ENCODE measurements at places on chromosomes 2 and 18. TPM values are rescaled to one million over a fixed set of nuclear protein-coding genes. Genes with fewer than 3 reads are reported as not detected.

DNA sequence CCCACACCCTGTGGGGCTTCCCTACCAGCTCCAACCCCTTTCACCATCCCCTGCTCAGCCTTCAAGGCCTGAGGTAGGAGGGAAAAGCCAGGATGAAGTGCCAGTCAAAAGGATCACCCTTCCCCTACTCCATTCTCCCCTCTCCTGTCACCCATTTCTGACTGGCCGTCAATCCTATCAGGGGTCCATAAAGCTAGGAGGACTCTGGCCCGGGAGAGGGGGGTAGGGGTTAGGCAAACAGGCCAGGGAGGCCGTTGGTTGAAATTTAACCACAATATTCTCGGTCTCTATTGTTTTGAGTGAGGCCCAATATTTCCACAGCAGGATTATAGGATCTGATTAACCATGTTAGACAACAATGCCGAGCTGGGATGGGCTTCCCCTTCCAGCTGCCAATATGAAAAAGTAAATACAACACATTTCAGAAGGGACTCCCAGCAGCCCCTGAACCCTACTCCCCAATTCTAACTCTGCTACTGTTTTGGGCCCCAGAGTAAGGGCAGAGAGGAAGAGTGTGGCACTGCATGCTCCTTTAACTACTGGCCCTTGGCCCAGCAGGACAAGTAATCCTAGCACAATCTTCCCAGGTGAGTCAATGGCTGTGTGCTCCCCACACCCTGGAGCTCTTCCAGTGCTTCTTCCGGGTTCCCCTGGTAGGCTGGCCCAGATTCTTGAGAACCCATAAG is 10.6 kb upstream of the IHH start:
- no peak overlapping the region for H3K27ac ChIP-seq
- no peak overlapping the region for H3K4me3 ChIP-seq
- H3K4me1 ChIP-seq, result no peaks in the 10 kb centered on the region
- DNase-seq, result no peak
- no peaks in the 10 kb centered on the region for H3K27me3 ChIP-seq
- peaks cover 5% of the 10 kb centered on the region for H3K36me3 ChIP-seq

- DNase-seq, result no peak
- no peaks in the 10 kb centered on the region for H3K36me3 ChIP-seq
- H3K4me1 ChIP-seq, result no peaks in the 10 kb centered on the region
- H3K27me3 ChIP-seq, result no peaks in the 10 kb centered on the region
Observed at GRCh38 chr18:506264-506663, 5.8 kb upstream of the COLEC12 start.

DNA sequence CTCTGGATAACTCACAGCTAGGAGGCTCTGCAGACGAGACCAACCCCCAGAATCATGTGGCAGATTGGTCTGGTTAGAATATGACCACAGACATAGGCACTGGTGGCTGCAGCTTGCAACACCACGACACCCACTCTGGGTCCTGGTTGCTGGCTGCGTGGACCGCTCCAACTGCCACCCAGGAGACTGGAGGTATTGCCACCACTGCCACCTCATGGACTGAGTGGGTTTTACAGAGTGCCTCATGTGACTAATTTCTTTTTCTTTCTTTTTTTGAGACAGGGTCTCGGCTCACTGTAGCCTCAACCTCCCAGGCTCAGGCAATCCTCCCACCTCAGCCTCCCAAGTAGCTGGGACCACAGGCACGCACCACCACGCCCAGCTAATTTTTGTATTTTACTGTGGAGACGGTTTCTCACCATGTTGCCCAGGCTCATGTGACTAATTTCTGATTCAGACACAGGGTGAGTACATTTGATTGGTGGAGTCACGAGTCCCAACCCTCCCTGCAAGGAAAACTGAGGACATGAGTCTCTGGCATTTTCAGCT is 29.9 kb upstream of the NT5DC4 start:
- H3K27me3 ChIP-seq, result no peaks in the 10 kb centered on the region
- peak; percentile 82 for DNase-seq
- H3K27ac ChIP-seq, result no peak overlapping the region
- H3K36me3 ChIP-seq, result no peaks in the 10 kb centered on the region

The FLACC1 gene
- 6.1 TPM for total RNA-seq

DNA sequence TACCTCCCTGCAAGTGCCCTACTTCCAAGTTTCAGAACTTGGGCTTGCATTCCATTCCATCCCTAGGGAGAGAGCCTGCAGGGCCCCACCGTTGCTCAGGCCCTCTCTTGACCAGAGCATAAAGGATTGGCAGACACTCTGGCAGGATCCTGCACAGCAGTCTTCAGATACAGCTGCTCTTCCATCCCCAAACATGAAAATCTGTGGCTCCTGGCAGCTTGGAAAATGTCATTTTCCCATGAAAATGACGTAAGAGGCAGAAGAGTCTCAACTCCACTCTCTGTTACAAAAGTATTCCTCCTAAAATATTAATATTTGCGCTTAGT is 162.6 kb downstream of the GFPT1 start:
- no peak overlapping the region for H3K4me3 ChIP-seq
- peaks cover 2% of the 10 kb centered on the region for H3K36me3 ChIP-seq
- peaks cover 6% of the 10 kb centered on the region for H3K4me1 ChIP-seq
- H3K27me3 ChIP-seq, result no peaks in the 10 kb centered on the region
- no peak for DNase-seq

DNA sequence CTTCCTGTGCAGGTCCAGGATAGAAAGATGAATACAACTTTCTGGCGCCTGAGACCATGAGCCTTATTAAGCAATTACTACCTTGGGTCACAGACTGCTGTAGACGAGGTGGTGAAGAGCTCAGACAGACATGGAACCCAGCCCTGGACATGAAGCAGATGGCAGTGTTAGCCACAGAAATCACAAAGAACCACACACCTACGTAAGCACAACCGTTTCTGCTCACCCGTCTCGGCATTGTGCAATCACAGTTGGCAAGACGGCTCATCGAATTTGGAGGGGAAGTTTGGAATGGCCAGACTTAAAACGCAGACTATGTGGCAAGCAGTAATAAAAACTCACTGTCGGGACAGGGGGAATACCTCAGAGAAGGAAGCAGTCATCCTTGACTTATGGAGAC is 24.3 kb upstream of the ASPRV1 start:
- H3K36me3 ChIP-seq, result no peaks in the 10 kb centered on the region
- no peaks in the 10 kb centered on the region for H3K27me3 ChIP-seq
- H3K4me1 ChIP-seq, result no peaks in the 10 kb centered on the region
- H3K4me3 ChIP-seq, result no peak overlapping the region
- no peak overlapping the region for H3K27ac ChIP-seq
- DNase-seq, result peak; percentile 83

The C2orf66 gene
- 0.30 TPM for total RNA-seq

GRCh38 chr2:191938779-191939178 is 91.9 kb upstream of the CAVIN2 start:
- H3K4me1 ChIP-seq, result no peaks in the 10 kb centered on the region
- H3K36me3 ChIP-seq, result no peaks in the 10 kb centered on the region
- DNase-seq, result no peak
- peaks cover 1% of the 10 kb centered on the region for H3K27me3 ChIP-seq
- no peak overlapping the region for H3K27ac ChIP-seq

GRCh38 chr2:225668606-225669266 is 269.2 kb downstream of the NYAP2 start:
- no peak overlapping the region for H3K4me3 ChIP-seq
- H3K4me1 ChIP-seq, result no peaks in the 10 kb centered on the region
- H3K27ac ChIP-seq, result no peak overlapping the region
- H3K36me3 ChIP-seq, result no peaks in the 10 kb centered on the region
- H3K27me3 ChIP-seq, result no peaks in the 10 kb centered on the region

DNA sequence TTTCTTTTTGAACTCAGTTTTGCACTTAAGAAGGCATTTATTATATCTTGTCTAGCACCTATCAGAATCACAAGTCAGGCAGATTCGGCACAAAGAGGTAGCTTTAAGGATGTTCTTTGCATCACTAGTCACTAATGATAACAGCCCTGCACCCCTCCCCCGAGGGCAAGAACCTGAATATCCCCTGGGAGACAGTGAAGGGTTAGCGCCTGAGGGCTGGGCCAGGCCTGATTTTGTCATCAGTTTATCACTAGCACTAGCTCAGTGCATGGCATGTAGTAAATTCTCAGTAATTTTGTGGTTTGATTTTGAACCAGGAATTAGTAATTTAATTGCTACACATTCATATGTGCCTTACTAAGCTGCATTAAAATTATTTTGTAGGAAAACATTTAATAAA is 23.9 kb upstream of the HS6ST1 start:
- no peaks in the 10 kb centered on the region for H3K36me3 ChIP-seq
- no peak overlapping the region for H3K4me3 ChIP-seq
- no peaks in the 10 kb centered on the region for H3K27me3 ChIP-seq
- H3K4me1 ChIP-seq, result no peaks in the 10 kb centered on the region

DNA sequence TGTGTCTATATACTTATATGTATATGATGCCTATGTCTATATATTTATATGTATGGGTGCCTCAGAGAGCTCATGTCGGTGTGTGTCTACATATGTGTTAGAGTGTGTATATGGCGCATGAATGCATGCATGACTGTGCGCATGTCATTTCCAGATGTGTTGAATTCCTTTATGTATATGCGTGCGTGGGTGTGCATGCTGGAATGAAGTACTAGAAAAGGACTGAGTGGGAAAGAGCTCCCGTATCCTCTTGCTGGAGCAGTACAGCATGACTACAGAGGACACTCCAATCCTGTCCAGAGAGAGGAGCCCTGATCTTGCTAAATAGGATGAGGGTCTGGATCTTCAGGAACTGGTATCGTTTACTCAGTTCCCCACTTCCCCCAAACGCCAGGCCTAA is 56.8 kb upstream of the LRPPRC start:
- H3K4me1 ChIP-seq, result no peaks in the 10 kb centered on the region
- DNase-seq, result no peak
- H3K27ac ChIP-seq, result no peak overlapping the region
- no peak overlapping the region for H3K4me3 ChIP-seq
- H3K36me3 ChIP-seq, result no peaks in the 10 kb centered on the region

DNA sequence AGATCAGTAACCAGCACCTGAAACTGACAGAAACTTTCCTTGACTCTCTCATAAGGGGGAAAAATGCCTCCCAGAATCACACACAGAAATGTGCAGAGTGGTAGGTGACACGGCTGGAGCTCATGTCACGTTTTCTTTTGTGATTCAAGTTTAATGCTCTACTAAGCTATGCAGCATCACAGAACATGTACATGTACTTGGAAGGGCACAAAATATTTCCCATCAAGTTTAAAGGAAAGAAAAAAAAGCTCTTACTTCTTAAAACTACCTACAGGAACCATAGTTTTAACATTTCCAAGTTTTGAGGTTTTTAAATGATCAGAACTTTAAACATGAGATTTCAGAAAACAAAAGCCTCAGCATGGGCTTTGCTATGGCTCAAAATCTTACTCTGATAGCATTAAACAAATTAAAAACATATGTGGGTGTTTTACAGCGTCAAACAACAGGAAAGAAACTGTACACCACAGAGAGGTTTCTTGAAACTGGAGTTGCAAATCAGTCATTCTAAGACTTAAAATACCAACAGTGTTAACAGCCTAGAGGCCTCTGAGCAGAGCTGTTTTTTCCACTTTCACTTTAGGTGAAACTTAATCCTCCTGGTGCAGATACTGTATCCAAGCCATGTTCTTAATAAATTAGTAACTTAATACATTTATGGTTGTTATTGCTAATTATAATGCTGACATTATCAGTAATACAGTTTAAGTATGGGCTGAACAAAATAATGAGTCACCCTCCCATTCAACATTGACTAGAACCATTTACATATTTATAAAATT is 30.1 kb downstream of the MBP start:
- H3K4me3 ChIP-seq, result no peak overlapping the region
- peak overlapping the region; percentile 33 for H3K27ac ChIP-seq
- DNase-seq, result no peak
- no peaks in the 10 kb centered on the region for H3K36me3 ChIP-seq
- no peaks in the 10 kb centered on the region for H3K27me3 ChIP-seq

The NYAP2 gene
- 1.7 TPM for total RNA-seq

- peaks cover 7% of the 10 kb centered on the region for H3K4me1 ChIP-seq
- no peaks in the 10 kb centered on the region for H3K27me3 ChIP-seq
- no peaks in the 10 kb centered on the region for H3K36me3 ChIP-seq
Observed at GRCh38 chr2:191376981-191377629, 131.9 kb downstream of the MYO1B start.

DNA sequence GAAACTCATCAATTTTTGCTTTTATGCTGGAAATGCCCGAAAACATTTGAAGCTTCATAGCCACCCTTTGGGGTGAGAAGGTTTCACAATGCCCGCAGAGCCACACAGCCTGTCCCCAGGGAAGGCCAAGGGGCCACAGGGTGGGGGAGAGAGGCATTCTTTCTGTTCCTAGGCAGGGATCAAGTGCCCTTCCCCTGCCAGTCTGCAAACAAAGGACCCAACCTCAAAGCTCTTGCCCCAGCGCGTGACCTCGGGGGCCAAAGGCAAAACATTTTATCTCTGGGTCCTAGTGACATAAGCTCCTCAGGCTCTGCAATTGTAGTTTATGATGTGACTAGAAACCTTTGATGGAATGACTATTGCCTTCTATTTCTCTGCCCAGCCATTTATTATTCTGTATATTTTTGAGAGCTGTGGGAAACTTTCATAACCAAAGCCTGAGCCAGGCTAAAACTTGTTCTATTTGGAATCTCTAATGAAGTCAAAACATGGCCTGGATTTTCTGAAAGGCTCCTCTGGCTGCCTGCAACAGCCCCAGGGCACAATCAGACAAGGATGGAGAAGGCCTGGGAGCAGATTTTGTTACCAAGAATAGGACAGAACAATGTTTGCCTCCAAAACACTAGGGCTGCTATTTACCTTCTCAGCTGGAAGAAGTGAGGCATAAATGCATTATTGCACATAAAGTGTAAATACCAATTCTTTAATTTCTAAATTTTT is 137.2 kb upstream of the KCTD1 start:
- H3K27me3 ChIP-seq, result no peaks in the 10 kb centered on the region
- no peaks in the 10 kb centered on the region for H3K36me3 ChIP-seq
- no peak overlapping the region for H3K4me3 ChIP-seq
- no peaks in the 10 kb centered on the region for H3K4me1 ChIP-seq
- DNase-seq, result no peak
- no peak overlapping the region for H3K27ac ChIP-seq

DNA sequence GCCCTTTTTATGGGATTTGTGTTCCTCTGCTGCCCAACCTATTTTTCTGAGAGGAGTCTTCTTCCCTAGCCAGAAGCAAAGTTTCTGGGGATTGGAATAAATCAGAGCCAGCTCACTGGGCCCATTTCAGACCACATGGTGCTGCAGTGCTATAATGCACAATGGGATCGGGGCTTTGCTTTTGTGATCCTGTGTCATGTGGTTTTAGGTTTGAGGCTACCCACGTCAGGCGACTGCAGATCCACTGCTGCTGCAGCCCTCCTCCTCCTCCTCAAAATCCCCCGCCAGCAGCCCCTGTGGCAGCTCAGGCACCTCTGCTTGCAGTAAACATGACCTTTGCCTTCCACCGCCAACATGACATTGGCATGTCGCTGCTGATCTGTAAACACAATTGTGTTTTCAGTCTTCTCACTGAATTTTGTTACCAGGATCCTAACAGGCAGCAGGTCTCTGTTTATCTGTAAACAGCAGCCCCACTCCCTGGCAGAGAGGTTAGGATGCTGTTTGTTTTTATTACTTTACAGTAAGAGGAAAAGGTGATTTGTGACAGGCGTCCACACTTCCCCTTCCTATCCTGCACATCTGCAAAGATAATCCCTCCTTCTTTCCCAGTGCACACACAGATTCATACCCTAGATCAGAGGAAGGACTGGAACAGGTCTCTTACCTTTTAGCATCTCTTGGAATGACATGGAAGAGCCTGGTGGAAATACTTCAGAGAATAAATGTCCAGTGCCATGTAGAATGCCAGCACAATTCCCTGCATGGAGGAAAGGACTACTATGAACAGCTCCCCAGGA is 130.8 kb downstream of the FOXI3 start:
- no peak overlapping the region for H3K4me3 ChIP-seq
- no peaks in the 10 kb centered on the region for H3K4me1 ChIP-seq
- DNase-seq, result no peak
- H3K27ac ChIP-seq, result no peak overlapping the region

The GNAL gene
- 12.0 TPM for total RNA-seq

The SP9 gene
- total RNA-seq, result not detected

The IL36B gene
- not detected for total RNA-seq
